Immature natural killer cell (primary cell): ENCODE measurements at places on chromosomes 2 and 18. TPM values are rescaled to one million over a fixed set of nuclear protein-coding genes. Genes with fewer than 3 reads are reported as not detected.

GRCh38 chr2:6665093-6666045 is 200.3 kb downstream of the CMPK2 start:
- no peak for DNase-seq

DNA sequence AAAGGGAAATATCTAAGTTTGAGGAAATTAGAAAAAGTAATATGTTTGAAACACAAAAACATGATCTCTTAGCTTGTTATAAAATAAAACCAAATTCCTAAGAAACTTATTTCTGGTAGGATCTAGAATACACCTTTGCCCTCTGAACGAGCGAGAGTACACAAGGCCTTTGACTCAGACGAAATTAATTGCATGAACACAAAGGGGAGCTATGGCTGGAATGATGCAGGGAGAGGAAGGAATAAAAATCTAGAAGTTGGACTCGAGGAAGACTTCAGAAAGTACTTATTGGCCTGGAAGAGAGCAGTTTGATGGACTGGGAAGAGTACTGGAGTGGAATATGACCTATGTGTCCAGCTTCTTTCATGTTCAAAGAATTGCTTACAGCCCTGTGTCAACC is 927 bp upstream of the CRYGD start:
- DNase-seq, result no peak

The AQP12A gene
- not detected for polyA plus RNA-seq

DNA sequence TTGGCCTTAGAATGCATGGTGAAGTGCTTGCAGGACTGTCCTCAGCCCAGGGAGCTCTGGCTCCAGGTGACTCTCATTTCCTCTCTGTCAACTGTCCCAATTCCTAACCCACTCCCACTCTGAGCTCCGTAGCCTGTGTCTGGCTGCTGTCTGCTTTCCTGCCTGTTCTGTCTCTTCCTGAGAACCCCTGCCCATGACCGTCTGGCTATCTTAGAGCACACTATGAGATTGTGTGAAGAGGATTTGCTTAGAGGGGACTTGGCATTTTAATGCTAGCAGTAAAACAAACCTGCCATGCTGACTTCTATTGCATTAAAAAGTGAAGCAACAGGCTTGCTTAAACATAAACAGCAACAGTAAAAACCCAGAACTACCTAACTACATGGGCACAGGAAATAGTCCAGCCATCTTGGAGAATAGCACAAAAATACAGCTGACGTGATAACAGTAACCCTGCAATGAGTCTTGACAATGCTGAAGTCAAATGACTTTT is 234.7 kb downstream of the PRKCE start:
- DNase-seq, result no peak

The RALB gene
- 47.7 TPM for polyA plus RNA-seq

DNA sequence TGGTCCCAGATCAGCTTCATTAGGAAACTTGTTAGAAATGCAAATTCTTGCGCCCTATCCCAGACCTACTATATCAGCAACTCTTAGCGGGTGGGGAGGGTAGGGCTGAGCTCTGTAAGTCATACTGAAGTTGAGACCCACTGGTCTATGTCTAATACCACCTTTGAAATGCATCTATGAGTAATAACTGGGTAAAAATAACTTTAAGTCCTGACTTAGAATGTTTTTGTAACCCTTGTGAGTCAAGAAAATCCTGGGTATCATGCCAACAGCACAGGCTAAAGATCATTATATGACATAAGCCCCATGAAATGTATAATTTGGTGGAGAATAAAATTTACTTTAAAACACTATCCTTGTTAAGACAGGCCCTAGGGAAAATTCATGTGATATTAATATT is 41.4 kb downstream of the PRKD3 start:
- no peak for DNase-seq

The AKAIN1 gene
- polyA plus RNA-seq, result not detected

The CYP27C1 gene
- polyA plus RNA-seq, result not detected

GRCh38 chr2:215949991-215950404 is 63.4 kb downstream of the MREG start:
- DNase-seq, result peak; percentile 3

The PKP4 gene
- polyA plus RNA-seq, result 1.7 TPM

DNA sequence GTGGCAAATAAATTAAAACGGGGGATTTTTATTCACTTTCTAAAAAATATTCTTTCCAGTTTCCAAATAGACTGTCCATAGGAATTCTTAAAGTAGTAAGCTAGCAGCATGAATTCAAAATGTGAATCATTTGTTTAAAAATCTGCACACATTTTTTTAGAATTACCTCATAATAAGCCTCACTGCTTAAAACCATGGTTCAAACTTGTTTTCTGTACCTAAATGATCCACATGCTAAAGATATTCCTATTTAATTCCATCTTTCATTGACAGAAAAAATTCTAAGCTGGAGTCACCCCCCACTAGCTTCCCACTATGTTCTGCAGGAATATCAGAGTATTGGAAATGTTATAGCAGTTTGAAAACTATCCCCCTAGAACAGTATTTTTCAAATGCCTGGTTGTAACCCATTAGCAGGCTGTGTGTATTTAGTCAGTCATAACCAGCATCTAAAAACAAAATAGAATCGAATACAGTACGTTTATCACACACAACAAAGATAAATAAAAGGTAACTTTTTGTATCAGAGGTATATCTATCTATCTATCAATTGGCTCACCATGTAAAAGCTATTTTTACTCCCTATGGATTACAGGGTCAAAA is 11.2 kb upstream of the IKZF2 start:
- no peak for DNase-seq

DNA sequence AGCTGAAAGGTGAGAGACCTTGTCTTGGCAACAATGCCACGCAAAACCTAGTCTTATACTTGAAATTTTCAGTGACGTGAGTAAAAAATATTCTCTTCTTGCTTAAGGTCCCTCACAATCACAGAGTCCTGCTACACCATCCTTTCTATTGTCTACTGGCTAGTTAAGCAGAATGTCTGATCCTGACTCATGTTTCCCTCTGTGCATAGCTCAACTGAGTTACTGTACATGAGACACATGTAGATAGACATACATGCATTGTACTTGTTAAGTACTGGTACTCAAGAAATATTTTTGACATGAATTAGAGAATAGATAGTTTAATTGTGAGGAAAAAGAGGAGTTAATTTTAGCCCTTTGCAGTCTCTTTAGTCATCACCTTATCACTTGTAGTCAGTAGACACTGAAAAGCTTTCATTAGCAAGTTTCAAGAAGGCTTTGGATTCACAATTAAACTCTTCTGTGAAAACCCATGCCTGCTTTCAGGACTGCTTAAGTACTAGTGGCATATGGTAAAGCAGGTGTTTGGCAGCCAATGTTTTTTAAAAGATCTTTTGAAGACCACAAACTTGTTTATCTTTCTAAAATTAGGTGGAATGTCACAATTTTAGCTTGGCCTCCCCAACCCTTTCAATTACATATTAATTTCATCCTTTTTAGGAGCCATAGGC is 158.7 kb upstream of the CCDC150 start:
- DNase-seq, result no peak

The PLCL1 gene
- 0.51 TPM for polyA plus RNA-seq

The ASB18 gene
- polyA plus RNA-seq, result not detected

DNA sequence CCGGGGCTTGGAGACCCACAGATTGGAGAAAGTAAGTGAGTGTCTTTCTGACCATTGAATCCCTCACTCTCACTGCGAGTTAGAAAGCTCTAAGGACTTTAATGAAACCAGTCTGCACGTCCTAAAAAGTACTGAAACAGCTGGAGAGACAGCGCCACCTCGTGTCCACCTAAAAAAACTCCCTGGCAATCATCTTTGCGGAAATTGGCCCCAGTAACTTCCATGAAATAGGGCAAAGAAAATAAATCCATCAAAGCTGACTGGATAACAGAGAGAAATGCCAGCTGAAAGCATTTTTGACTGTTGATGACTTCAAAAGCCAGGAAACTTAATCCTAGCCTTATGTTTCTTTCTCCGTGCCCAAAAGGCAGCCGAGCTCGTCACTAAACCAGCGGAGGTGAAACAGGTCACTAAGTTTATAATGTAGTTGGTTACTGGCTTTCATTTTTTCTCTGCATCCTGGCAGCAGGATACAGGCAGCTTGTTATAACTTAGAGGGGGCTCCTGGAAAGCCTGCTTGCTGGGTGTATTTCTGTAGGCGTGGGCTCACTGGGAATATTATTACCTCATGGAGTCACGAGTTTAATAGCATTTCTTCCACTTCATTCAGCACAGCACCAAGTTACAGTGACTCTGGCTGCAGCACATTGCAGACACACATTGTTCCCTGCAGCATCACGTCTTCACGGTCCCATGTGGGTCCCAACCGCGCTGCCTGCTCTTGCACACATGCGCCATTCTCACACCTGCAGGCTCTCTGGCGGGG is 266.5 kb downstream of the HRH4 start:
- peak; percentile 46 for DNase-seq

The NTSR2 gene
- not detected for polyA plus RNA-seq

GRCh38 chr2:225309516-225309915 is 90.0 kb upstream of the NYAP2 start:
- DNase-seq, result no peak

DNA sequence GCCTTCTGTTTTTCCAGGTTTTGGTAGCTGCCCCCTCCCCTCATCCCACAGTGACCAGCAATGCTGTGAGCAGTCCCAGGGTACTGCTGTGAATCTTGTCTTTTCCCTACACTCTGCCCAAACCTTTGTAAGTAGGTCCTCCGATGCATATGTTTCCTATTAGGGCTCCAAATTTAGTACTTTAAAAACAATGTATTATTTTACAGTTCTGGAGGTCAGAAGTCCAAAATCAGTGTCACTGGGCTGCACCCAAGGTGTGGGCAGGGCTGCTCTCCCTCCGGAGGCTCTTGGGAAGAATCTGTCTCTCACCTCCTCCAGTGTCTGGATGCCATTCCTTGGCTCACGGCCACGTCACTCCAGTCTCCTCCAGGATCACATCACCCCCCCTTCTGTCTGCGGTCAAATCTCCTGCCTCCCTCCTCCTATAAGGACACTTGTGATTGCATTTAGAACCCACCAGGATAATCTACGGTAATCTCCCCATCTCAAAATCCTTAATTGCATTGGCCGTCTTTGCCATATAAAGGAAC is 208.5 kb downstream of the SH3BP4 start:
- no peak for DNase-seq

GRCh38 chr18:5466256-5466655 is 77.5 kb downstream of the EPB41L3 start:
- DNase-seq, result no peak

- no peak for DNase-seq
Measured at GRCh38 chr18:37270038-37270665, 295.4 kb downstream of the CELF4 start.

- no peak for DNase-seq
Measured at GRCh38 chr2:208031608-208032019, 6.3 kb upstream of the PLEKHM3 start.

DNA sequence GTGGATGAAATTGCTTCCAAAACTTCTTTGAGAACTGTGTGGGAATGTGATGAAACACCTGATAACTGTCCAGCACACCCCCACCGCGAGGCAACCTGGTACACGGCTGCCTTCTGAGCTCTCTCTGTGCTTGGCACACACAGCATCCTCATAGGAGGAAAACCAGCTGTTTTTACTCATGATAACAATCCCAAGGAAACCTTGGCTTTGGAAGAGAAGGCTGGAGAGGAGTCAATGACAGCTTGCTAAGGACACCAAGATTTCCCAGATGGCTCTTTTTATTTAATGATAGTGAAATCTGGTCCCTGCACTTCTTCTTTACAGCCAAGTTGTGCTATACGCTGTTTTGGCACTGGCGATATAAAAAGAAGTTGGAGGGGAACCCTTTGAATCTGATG is 232.5 kb upstream of the FN1 start:
- no peak for DNase-seq

DNA sequence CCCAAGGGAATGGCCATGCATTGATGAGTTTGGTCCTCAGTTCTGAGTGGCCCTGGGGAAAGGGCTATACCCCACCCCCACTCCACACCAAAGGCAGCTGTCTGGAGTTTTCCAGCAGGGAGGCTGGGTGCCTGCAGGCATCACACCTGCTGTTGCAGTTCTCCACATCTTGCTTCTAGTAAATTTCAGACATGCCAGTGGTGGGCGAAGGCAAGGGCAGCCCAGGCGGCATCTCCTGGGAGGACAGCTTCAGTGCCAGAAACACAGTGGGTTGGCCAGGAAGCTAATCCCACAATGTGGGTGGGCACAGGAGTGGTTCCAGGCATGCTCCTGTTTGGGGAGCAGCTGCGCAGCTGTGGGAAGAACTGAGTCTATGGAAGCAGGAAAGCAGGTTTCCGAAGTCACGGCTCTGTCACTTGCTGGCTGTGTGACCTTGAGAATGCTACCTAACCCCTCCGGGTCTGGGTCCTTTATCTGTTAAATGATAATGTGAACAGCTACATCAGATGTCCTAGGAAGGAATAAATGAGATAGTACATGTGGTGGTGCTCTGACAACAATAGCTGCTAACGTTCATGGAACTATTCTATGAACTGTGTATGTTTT is 84.6 kb upstream of the SPTBN1 start:
- DNase-seq, result no peak
